Ammon's horn (tissue), 1 donor: ENCODE measurements at places on chromosomes 5 and 9.

- DNase-seq: no peak
Observed at GRCh38 chr5:141717043-141717442, 35.0 kb upstream of the ARAP3 start.

- no peak for DNase-seq
Observed at GRCh38 chr9:93306081-93306480, 122.1 kb downstream of the WNK2 start.

- DNase-seq: no peak
Observed at GRCh38 chr5:169978714-169979113, 1.6 kb downstream of the INSYN2B start.

- no peak for DNase-seq
Observed at GRCh38 chr9:33157960-33158842, 8.9 kb downstream of the B4GALT1 start.

DNA sequence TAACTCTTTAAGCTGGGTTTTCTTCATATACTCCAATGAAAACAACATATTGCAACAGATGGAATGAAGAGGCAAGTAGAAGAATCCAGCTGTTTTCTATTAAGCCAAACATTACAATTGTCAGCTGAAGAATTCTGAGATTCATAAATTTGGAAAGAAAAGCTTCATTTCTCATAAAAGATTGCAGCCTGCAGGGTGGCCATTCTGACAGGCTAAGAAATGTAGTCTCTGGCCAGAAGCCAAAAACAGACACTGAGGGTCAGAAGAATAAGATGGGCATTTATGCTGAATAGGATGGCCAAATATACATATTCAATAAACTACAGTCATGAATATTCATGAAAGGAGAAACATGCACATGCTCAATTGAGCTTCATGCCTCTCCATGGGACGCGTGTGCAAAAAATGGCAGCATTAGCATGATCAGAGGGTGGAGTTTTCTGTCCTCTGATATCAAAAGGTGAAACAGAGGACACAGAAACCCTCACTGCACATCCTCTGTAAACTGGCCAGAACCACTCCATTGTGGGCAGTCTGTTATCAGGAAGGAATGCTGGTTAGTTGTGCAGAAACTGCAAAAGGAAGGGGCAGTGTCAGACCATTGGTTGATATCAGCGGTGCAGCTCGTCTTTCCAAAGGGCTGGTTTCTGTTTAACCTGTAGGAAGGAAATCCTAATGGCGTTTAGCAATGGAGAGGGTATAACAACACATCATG is 50.2 kb downstream of the FXN start:
- DNase-seq: no peak

- no peak for DNase-seq
Observed at GRCh38 chr5:124257048-124257447, 489.4 kb downstream of the ZNF608 start.

GRCh38 chr9:94984891-94985476 is 258.5 kb downstream of the AOPEP start:
- DNase-seq: no peak

DNA sequence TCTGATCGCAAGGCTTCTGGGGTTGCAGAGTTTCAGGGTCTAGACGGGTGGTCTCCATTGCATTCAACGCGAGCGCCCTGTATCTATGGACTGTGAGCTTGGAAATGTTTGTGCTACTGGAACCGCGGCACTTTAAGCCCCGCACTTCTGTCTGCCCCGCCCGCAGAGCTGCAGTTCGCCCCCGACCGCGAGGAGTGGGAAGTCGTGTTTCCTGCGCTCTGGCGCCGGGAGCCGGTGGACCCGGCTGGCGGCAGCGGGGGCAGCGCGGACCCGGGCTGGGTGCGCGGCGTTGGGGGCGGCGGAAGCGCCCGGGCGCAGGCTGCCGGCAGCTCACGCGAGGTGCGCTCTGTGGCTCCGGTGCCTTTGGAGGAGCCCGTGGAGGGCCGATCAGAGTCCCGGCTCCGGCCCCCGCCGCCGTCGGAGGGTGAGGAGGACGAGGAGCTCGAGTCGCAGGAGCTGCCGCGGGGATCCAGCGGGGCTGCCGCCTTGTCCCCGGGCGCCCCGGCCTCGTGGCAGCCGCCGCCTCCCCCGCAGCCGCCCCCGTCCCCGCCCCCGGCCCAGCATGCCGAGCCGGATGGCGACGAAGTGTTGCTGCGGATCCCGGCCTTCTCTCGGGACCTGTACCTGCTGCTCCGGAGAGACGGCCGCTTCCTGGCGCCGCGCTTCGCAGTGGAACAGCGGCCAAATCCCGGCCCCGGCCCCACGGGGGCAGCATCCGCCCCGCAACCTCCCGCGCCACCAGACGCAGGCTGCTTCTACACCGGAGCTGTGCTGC is 1.0 kb downstream of the ADAMTS19 start:
- peak; percentile 25 for DNase-seq

GRCh38 chr9:105484226-105484625 is 36.4 kb downstream of the FSD1L start:
- no peak for DNase-seq

DNA sequence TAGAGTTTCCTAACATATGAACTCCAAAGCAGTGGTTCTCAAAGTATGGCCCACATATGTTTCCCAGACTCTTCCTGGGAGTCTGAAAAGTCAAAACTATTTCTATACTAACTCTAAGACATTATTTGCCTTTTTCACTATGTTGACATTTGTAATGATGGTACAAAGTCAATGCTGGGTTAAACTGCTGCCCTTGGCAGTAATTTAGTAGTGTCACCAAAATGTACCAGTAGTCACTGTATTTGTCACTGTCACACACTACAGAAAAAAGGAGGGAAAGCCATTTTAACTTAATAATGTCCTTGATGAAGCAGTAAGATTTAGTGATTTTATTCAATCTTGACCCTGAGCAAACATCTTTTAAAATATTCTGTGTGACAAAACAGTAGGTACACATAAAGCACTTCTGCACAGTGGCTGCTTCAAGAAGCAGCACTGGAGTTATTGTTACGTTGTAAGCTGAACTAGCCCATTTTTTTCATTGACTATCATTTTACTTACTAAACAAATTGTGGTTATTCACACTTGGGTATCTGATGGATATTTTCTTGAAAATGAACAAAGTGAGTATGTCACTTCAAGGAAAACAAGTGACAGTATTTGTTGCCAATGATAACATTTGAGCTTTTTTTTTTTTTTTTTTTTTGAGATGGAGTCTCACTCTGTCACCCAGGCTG is 90.3 kb downstream of the NR6A1 start:
- no peak for DNase-seq

DNA sequence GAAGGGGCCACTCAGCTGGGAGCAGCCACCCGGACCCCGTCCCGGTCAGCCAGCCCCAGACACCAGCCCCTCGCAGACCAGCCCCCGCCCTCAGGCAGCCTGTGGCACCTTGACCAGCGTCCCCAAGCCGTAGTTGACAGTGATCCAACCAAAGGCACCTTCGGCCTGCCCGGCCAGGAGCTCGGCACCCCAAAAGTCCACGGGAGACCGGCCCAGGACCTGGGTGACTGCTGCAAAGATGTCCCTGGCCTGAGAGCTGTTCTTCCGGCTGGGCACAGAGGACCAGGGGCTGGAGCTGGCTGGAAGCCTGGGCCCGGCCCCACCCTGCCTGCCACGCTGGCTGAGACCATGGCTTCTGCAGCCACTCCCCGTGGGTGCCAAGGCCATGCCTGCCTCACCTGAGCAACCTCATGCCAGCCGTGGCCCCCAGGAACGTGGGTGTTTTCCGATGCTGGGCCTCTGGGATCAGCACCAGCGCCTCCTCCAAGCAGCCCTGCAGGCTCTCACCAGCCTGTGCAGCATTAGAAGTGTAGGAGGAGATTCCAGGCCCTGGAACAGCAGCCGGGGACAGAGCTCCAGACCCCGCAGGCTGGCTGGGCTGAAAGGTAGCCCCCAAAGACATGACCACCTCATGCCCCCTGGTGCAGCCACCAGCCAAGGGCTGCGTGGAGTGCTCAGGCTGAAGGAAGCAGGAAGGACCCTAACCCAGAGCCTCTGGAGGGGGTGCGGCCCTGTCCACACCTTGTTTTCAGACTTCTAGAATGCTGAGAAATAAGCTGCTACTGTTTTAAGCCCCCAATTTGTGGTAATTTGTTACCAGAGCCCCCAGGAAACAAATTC is 4.2 kb downstream of the ENTPD8 start:
- DNase-seq: no peak
